ENCODE measurements at places on chromosomes 4 and X.
A peak's percentile ranks its signal among the peaks of the same experiment; 100 is the strongest.

GRCh38 chr4:172850838-172851237 is 317.8 kb upstream of the GALNT7 start:
- peak; percentile 46 for DNase-seq

DNA sequence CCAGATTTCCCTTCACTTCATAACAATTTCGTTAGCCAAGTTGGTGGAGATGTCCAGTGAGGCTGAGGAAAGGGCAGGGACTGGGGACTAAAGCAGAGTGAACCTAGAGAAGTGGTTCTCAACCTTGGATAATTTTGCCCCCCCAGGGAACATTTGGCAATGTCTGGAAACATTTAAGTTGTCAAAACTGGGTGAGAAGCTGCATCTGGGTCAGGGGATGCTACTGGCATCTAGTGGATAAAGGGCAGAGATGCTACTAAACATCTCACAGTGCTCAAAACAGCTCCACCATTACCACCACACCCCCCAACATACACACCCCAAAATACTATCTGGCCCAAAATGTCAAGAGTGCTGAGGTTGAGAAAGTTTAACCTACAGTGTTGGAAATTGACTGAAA is 32.0 kb upstream of the FGF16 start:
- DNase-seq, result no peak

- no peak for DNase-seq
Measured at GRCh38 chr4:83440148-83440814, 15.3 kb downstream of the HELQ start.

DNA sequence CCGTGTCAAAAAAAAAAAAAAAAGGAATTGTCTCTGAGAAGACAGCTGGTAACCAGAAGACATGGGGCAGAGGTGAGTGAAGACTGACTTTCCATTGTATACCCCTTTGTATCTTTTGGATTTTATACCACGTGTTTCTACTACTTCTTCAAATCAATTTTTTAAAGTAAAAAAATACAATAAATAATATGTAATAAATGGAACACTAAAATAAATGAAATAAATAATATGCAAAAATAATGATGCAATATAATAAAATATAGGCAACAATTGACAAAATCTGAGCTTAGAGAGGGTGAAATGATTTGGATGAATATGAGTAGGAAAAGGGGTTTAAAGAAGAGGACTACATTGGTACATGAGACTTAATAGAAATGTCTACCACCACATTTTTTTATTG is 155.8 kb downstream of the IL15 start:
- no peak for DNase-seq

- no peak for DNase-seq
Measured at GRCh38 chr4:4704267-4704666, 155.2 kb upstream of the MSX1 start.

- DNase-seq, result no peak
Measured at GRCh38 chr4:3407171-3407771, 34.5 kb upstream of the HGFAC start.

DNA sequence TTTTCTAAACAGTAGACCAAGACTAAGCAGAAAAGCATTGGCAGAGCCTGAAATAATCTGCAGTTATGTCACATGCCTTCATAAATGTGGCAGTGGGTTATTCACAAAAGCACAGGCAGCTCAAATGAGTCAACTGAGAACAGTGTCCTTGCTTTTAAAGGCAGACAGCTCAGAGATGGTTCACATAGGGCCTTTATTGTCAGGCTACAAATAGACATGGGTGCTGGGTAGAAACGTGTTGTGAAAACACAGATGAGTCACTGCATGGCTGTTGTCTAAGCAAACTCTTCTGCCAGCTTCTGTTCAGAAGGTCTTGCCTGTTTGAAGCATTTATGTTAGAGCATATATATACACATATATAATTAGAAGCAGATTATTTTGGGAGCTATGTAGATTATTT is 118.0 kb downstream of the SLC4A4 start:
- peak; percentile 1 for DNase-seq

GRCh38 chr4:99507762-99508161 is 3.1 kb upstream of the C4orf17 start:
- no peak for DNase-seq

- DNase-seq, result peak; percentile 66
Measured at GRCh38 chr4:165493359-165493758, 114.6 kb downstream of the CPE start.

GRCh38 chrX:4193500-4194155 is 480.2 kb upstream of the PRKX start:
- no peak for DNase-seq

- no peak for DNase-seq
Measured at GRCh38 chrX:145848448-145848847, 30.8 kb downstream of the SLITRK2 start.

DNA sequence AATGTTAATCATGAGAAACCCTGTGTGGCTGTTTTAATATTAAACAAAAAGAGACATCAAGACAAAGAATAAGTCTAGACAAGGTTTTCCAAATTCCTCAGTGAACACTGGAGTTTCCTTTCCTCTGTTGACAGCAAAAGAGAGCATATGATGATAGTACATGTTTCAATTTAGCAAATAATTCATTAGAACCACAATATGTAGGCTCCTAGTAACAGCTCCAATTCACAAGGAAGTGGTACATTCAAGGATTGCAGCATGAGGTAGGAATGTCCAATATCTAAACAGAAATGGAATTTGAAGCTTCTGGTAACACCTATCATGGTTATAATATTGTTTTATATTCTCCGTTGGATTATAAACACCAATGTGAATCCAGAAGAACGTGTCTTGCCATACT is 203.8 kb upstream of the TECRL start:
- DNase-seq, result no peak

- DNase-seq, result peak; percentile 1
Measured at GRCh38 chrX:87583679-87584078, 66.1 kb downstream of the KLHL4 start.

- DNase-seq, result no peak
Measured at GRCh38 chr4:151291485-151291884, 14.5 kb downstream of the PRSS48 start.

- no peak for DNase-seq
Measured at GRCh38 chrX:6019076-6019475, 209.6 kb downstream of the NLGN4X start.

GRCh38 chr4:79935274-79935673 is 137.8 kb downstream of the ANTXR2 start:
- no peak for DNase-seq

DNA sequence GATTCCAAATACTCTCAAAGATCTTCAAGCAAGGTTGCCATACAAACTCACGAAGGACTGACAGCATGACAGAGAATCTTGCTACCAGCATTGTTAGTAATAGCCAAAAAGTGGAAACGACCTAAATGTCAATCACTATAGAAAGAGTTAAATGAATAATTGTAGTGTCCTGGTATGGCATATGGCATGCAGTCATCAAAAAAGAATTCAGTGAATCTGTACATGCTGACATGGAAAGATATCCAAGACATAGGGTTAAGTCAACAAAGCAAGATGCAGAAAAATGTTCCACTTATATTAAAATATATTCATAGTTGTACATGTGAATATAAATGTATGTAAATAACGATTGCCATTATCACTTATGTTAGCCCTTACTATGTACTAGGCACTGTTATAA is 37.6 kb downstream of the SRPX2 start:
- DNase-seq, result no peak

- no peak for DNase-seq
Measured at GRCh38 chr4:122041312-122041711, 89.5 kb upstream of the TRPC3 start.

DNA sequence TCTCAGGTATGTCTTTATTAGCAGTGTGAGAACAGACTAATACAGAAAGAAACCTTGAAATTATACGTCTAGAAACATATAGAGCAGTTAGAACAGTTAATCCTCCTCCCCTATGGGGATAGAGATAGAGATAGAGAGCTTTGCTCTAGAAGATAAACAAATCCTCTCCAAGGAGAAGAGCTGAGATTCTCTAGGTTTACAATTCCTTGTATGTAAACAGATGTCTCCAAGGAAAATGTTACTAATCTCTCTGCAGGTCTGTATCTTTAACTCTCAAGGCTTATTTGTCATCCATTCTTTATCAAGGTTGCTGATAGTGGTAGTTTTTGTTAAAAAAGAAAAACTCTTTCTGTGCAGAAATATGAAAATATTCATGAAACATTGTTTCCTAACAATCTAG is 282.1 kb upstream of the GIMD1 start:
- DNase-seq, result no peak

- no peak for DNase-seq
Measured at GRCh38 chr4:113823291-113823659, 61.7 kb upstream of the CAMK2D start.

GRCh38 chrX:50211510-50211909 is 6.9 kb downstream of the CCNB3 start:
- peak; percentile 20 for DNase-seq

DNA sequence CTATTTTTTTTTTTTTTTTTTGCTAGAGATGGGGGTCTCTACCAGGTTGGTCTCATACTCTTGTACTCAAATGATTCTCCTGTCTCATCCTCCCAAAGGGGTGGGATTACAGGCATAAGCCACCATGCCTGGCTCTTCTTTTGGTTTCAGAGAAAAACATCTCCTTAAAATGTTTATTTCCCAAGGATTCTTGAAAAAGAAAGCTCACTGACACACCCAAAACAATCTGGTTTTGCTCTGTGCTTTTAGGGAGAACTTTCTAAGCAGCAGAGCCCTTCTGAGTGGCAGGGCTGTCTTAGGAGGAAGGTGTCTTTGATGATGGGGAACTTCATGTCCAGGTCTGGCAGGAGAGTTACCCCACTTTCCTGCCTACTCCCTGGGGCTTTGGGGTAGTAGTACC is 1.2 kb downstream of the SOD3 start:
- DNase-seq, result no peak

GRCh38 chr4:6693231-6694176 is at the start of gene S100P:
Gene S100P (plus strand): TSS chr4:6693878. CDS start chr4:6693933, 55 bp downstream.
- DNase-seq, result no peak

DNA sequence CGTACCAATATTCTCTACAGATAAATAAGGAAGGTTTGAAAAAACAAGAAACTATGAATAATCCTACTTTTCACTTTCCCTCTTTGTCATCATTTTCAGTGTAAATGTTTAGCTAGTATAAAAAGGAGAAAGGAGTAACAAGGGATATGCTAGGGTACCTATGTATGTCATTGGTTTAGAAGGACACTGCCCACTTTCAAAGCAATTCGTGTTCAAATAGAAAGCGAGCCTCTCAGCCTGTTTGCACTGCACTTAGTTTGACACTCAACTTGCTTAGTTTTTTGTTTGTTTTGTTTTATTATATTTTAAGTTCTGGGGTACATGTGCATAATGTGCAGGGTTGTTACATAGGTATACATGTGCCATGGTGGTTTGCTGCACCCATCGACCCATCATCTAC is 21.6 kb upstream of the RXFP1 start:
- no peak for DNase-seq

- DNase-seq, result no peak
Measured at GRCh38 chr4:122434285-122434684, 22.2 kb downstream of the IL2 start.

- no peak for DNase-seq
Measured at GRCh38 chr4:124936427-124936826, 223.9 kb upstream of the ANKRD50 start.

DNA sequence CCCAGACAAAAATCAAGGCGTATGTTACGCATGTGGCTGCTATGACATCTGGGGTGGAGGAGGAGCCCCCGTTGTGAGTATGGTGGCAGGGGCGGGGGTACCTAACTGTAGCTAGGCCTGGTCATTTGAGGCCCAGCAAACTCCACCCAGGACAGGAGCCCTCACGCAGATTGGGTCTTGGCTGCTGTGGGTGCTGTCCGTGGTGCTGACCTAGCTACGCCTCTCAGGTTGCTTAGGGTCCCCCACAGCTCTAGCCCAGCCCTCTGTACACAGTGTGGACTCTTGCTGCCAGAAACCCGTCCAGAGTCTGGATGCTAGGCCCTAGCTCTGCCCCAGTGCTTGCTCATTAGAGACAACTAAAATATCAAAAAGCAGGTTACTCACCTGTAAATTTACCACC is 146.7 kb upstream of the PSAPL1 start:
- DNase-seq, result peak; percentile 40

DNA sequence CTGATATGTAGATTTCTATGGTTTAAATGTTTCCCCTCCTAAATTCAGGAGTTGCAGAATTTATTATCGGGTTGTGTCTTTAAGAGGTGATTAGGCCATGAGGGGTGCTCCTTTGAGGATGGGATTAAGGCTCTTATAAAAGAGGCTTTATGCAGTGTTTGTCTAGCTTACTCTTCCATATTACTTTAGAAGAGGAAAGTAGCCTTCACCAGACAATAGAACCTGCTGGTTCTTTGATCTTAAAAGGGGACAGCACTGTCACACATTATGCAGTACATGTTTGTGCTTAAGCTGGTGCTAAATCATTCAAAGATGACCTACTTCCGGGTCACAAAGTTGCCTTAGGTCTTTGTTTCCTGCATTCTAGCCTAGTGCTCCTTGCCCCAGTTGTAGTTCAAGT is 81.0 kb downstream of the CPXCR1 start:
- DNase-seq, result no peak

GRCh38 chrX:118964252-118964651 is 10.2 kb upstream of the LONRF3 start:
- DNase-seq, result no peak

- no peak for DNase-seq
Measured at GRCh38 chr4:112156112-112156511, 10.9 kb downstream of the FAM241A start.

DNA sequence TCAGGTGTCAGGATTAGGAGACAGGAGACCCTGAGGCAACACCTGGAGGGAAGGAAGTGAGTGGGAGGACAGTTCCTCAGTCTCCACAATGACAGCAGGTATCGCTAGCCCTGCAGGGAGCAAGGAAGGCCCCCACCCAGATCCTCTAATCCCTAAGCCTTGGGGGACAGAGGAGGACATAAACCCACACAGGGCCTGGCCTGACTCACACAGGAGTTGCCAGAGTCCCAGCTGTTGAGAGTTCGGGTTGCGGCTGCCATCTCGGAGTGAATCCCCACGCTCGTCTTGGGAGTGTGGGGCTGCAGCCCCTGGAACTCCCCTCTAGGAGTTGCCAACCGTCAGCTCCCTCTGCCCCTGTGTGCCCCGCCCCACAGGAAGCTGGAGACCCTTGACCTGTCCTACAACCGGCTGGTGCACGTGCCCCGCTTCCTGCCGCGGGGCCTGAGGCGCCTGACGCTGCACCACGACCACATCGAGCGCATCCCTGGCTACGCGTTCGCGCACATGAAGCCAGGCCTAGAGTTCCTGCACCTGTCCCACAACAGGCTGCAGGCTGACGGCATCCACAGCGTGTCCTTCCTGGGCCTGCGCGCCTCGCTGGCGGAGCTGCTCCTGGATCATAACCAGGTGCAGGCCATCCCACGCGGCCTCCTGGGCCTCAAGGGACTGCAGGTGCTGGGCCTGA is 9.2 kb upstream of the BGN start:
- no peak for DNase-seq

- no peak for DNase-seq
Measured at GRCh38 chr4:80610199-80610598, 274.7 kb downstream of the CFAP299 start.

DNA sequence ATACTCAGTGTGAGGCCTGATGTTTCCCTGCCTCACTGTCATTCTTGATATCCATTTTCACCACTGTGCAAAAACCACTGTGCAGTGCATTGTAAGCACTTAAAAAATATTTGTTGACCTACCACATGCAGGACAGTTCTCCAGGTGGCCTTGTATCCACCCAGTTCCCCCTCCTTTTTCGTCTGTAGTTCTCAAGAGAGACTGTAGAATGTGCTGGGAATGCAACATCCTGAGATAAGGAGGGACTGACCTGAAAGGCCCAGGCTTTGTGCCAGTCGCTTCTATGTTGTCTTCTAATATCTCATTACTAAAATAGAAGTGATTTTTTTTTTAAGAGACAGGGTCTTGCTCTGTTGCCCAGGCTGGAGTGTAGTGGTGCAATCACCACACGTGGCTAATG is 21.7 kb upstream of the PAQR3 start:
- DNase-seq, result no peak
